ENCODE measurements at places on chromosomes 16 and 17. TPM values are rescaled to one million over a fixed set of nuclear protein-coding genes. Genes with fewer than 3 reads are reported as not detected.

SLC12A3 gene
- total RNA-seq, result 0.08 TPM

GRCh38 chr16:5505091-5505887 is 407.7 kb upstream of the EEF2KMT start:
- no peak for DNase-seq

IL34 gene
- total RNA-seq, result 0.82 TPM

DNA sequence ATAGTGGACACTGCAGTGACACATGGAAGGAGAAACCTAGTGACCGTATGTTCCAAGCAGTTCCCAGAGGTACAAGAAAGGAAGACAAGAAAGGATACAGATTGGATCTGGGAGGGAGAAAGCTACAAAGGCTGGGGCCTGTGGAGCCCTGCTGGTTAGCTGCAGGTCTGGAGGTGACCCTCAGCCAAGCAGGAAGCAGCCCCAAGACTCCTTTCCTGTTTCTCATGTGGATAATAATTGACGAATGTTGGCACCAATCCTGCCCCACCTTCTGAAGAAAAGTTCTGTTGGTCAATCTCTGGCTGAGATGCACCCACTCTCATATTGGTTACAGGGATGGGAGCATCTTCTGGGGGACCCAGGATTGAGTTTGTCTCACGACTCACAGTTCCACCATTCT is 99.8 kb downstream of the SHISA6 start:
- DNase-seq, result no peak

DNA sequence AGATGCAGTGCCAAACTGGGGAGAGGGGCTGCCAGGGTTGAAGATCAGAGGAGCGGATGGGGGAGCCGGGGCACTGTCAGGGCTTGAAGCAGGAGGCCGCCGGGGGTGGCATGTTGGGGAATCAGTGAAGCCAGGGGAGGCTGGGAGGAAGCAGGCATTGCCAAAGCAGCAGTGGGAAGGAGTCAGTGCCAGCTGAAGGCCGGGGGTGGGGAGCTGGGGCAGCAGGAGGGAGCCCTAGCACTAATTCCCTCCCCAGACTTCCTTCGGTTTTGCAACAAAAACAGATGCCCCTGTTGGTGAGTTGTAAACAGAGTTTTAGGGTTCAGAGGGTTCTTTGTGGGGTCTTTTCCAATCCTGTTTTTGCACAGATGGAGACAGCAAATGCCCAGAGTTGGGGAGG is 10.9 kb upstream of the TAC4 start:
- DNase-seq, result no peak

DNA sequence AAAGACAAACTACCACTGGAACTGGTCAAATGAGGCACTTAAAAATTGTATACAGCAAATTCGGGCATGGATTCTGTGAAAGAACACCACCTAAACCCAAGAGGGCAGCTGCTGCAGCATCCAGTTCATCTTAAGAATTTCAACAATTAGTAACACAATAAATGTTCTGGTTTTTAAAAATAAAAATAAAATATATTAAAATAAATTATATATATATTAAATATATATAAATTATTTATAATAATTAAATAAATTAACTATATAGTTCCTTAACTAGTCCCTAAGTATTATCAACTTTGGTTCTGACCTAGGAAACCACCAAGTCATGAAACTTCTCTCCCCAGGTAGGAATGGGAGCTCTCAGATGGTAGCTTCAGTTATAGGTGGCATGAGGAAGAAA is 13.4 kb upstream of the RFFL start:
- DNase-seq, result no peak

GRCh38 chr16:3737181-3737580 is 19.9 kb upstream of the TRAP1 start:
- no peak for DNase-seq

DNA sequence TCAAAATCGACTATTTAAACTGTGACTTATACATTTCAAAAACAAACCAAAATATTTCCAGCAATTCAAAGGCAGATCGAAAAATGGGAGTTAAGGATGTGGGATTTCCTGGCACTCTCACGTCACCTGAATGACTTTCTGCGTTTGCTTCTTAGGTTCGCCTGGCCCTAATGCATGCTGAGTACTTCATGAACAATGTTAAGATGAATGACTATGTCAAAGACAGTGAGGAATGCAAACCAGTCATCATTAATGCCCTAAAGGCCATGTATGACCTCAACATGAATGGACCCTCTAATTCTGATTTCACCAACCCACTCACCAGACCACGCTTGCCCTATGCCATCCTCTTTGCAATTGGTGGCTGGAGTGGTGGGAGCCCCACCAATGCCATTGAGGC is 7.3 kb downstream of the KLHL10 start:
- DNase-seq, result no peak

GRCh38 chr17:27471321-27472269 is 15.3 kb downstream of the KSR1 start:
- DNase-seq, result peak; percentile 89

NUPR1 gene
- total RNA-seq, result 0.55 TPM

DNA sequence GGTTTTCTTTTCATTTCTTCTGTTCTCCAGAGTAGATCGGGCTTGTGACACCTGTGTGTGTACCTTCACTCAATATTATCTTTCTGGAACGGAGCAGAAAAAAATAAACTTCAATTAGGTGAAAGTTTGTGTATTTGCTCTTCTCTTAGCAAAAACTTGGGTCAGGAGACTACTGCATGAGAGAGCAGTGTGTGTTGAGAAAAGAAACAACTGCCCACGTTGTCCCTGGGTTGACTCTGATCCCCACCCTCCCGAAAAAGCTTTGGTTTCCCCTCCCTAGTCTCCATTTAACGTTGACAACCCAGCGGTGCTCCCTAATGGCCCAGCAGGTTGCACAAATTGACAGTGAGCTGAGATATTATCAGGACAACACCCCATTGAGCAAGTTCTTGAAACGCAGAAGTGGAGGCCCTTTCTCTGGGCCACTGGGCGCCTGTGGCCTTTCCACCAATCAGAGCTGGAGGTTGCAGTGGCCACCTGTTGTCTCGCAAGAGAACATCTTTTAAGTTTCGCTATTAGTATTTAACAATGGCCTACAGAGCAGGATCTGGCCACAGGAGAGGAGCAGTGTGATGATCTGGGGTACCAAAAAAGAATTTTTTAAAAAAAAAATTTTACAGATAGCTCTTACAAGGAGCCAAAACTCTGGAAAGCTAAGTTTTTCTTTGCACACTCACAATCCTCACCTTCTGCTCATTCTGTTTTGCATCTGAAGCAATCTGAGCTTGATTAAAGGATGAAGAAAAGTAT is 1.5 kb upstream of the TOX3 start:
- DNase-seq, result no peak

DNA sequence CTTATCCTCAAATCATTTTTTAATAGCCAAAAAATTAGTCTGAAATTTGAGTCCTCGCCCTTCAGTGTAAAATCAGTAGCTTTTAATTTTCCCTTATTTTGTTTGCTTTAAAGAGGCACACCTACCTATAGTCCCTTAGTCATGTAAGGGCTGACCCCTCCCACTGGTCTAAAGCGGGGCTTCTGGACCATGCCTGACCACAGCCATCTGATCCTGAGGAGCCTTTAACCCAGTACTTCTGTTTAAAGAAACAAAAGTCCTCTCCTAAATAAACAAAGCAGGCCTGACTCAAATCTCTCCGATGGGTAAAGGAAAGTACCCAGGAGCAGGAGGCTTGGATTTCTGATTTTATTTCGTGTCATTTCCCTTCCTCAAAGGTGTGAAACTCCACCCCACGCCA is 92.0 kb upstream of the CCL2 start:
- no peak for DNase-seq

DNA sequence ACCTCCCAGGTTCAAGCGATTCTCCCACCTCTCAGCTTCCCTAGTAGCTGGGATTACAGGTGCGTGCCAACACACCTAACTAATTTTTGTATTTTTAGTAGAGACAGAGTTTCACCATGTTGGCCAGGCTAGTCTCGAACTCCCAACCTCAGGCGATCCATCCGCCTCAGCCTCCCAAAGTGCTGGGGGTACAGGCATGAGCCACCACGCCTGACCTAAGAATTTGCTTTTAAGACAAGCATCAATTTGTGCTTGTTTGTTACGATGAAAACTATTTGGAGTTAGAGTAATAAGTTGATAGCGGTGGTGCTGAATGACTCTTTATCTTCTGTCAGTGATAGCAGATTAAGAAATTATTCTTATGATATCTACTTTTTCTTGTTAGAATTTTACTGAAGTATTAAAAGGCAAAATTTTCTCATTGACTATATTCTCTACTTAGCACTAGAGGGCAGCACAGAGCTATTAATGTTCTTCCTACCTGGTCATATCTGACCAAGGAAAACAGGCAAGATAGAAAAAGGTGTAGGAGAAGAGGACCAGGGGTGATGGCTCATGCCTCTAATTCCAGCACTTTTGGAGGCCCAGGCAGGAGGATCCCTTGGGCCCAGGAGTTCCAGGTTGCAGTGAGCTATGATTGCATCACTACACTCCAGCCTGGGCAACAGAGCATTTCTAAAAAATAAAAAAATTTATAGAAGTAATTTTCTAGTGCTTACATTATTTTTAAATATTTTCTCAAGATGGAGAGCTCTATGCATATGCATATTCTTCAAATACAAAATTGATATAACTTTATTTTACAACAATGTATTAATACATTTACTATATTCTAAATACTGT is 24.5 kb downstream of the STXBP4 start:
- DNase-seq, result peak; percentile 2

DNA sequence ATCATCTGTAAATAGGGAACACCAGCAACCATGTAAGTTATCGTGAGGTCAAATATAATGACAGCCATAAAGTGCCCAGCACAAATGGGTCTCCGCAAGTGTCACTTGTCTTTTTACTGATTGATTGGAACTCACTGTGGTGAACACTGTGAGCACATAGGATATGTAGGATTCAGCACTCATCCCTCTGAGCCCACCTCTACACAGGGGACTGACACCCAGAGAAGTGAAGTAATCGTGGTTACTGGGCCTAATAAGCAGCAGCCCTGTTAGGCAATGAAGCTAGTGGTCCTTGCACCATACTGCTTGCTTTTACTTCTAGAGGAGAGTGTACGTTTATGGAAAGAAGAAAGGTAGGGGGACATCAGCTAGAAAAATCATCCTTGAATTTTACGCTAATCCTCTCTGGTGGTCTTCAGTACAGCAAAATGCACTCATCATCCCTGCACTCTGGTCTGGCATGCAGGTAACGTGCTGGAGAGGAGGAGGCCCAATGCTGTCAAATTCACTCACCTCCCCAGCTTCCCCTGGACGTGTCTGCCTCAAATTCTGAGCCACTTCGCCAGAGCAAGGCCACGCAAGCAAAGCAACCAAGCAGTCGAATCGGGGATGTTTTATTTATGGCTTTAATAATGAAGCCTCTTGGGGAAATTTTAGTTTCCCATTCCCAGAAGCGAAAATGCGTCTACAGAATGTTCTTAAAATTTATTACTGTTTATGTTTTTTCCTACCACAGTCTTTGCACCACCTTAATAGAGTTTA is 74.7 kb downstream of the YPEL2 start:
- no peak for DNase-seq

DNA sequence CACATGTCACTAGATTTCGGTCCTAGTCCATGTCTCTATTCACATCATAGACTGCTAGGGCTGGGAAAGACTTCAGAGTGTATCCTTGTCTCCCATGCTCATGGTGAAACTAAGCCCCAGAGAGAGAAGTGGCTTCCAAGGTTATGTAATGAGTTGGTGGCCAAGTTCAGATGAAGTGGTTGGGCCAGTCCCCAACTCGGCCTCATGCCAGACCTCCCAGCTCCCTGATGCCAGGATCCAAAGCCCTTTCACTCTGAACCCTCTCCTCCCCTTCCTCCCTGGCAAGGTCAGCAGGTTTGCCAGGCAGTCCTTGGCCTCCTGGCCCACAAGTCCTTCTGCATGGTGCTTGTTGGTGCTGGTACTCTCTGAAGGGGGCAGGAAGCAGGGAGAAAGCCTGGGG is 189.7 kb downstream of the AXIN2 start:
- no peak for DNase-seq

DNA sequence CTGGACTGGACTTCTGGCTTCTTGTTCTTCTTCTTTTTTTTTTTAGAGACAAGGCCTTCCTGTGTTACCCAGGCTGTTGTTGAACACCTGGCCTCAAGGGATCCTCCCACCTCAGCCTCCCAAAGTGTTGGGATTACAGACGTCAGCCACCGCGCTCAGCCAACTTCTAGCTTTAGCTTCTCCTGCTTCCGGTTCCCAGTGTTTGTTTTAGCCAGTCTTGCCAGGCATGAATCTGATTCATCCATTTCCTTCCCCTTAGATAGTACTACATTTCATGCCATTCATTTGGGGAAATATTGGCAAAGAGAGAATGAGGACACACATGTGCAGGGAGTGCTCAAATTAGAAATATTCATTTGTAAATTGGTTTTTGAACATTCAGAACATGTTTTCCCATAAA is 12.1 kb upstream of the NDUFAB1 start:
- no peak for DNase-seq

- DNase-seq, result peak; percentile 98
Observed at GRCh38 chr16:67277294-67277998, 1.9 kb upstream of the PLEKHG4 start.
